Activated CD8-positive, alpha-beta memory T cell treated with anti-CD3 and anti-CD28 coated beads for 1 hour (primary cell): ENCODE measurements at places on chromosomes 1 and 21.

GRCh38 chr1:39933956-39934941 lies 20.7 kb upstream of the MFSD2A start:
- no peak for DNase-seq

DNA sequence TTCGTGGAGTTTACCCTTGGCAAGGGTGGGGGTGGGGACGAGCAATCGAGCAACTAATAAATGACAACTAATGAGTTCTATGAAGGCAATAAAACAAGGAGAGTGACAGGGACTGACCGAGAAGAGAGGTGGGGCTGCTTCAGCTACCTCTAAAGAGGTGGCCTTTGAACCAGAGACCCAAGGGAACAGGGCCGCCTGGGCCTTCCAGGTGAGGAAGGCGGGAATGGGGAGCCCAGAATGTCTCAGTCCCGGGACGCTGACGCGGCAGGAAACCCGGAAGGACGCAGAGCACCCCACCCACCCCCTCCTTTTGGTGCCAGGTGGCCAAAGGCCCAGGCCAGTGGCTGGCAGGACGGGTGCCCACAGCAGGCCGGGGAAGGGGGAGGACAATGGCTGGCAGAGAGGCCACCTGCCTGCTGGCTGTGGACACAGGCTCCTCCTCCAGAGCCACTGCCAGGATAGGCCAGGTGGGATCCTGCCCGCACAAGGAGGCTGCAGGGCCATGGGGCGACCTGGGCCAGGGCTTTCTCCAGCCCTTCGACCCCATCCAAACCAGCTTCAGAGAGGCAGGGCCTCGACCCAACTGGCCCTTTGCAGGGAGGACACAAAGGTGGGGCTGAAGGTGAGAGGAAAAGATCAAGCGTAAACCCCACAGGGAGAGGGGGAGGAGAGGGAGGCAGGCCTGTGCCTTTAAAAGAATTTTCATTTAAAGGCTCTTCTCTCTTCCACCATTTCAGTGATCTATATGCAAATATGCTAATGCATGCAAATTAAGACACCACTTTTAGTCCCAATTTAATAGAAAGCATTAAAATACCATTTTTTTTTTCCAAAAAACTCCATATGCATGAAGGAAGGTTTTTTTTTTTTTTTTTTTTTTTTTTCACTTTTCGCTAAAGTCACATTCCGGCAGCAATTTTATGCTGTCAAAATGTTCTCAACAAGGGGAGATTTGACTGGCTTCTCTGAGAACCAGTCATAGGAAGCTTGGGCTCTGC lies 58.1 kb downstream of the CASZ1 start:
- DNase-seq, result no peak

DNA sequence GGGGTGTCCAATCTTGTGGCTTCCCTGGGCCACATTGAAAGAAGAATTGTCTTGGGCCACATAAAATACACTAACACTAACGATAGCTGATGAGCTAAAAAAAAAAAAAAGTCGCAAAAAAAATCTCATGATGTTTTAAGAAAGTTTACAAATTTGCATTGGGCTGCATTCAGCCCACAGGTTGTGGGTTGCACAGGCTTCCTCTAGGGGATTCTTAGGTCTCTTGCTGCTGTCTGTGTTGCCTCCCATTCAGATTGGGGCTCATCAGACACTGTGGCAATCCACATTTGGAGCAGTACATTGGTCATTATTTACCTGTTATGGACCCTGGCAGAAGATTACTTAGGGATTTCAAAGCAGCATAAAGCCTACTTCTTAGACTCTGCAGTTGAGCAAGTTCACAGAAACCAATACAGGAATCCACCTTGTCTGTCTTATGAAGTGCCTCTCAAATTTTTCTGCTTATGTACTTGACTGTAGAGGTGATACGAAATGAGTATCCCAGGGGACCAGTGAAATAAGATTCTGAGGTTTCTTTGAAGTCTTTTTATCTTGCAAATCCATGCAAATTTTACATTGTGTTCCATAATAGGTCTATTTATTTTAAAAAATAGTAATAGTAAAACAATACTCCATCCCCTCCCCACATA lies 205.5 kb downstream of the RPS6KC1 start:
- DNase-seq, result no peak

GRCh38 chr1:3353876-3354275 lies 100.6 kb upstream of the ARHGEF16 start:
- no peak for DNase-seq

DNA sequence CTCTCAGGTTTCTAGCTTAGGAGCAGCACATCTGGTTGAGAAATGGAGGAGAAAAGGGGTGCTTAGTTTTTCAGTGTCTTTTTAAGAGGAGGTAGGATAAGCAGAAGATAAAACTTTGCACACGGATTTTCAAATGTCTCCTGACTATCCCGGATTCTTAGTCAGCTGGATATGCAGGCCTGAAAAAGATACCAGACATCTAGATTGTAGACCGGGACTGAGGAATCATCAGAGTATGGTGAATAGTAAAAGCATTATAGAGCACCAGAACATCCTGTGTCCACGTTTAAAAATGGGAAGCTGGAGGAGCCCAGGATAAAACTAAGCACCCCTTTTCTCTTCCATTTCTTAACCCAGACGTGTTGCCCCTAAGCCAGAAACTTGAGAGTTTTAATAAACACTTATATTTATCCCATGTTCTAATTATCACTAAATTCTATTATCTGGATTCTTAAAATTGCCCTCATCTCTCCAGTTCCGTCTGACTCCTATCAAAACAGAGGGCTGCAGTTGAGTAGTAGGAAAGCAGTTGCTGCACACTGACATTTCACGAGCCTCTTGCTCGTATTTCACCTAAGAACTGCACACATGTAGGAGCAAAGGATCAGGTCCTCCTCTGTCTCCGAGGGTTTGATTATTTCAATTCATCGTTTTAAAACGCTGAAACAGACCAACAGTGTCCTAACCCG lies 609 bp downstream of the PIGK start:
- DNase-seq, result no peak

DNA sequence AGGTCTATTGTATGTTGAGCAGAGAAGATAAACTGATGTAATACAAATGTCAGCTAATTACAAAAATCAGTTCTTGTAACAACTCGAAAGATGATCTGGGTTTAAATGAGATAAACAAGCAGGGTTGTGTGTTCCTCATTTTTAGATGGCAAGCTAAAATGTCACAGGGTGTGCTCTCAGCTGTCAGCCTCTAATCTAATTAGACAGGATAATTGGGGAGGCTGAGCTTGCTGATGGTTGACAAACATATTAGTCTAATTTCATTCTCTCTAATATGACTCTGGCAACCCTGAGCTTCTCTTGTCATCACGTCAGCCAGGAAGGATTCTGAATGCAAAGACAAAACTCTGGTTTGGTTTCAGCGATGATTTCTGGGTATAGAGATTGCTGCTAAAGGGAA lies 335.3 kb upstream of the KAZN start:
- DNase-seq, result no peak

- no peak for DNase-seq
Measured at GRCh38 chr1:22745669-22746585, 35.3 kb downstream of the EPHB2 start.

GRCh38 chr1:57007948-57008347 lies 42.1 kb upstream of the C8B start:
- no peak for DNase-seq

DNA sequence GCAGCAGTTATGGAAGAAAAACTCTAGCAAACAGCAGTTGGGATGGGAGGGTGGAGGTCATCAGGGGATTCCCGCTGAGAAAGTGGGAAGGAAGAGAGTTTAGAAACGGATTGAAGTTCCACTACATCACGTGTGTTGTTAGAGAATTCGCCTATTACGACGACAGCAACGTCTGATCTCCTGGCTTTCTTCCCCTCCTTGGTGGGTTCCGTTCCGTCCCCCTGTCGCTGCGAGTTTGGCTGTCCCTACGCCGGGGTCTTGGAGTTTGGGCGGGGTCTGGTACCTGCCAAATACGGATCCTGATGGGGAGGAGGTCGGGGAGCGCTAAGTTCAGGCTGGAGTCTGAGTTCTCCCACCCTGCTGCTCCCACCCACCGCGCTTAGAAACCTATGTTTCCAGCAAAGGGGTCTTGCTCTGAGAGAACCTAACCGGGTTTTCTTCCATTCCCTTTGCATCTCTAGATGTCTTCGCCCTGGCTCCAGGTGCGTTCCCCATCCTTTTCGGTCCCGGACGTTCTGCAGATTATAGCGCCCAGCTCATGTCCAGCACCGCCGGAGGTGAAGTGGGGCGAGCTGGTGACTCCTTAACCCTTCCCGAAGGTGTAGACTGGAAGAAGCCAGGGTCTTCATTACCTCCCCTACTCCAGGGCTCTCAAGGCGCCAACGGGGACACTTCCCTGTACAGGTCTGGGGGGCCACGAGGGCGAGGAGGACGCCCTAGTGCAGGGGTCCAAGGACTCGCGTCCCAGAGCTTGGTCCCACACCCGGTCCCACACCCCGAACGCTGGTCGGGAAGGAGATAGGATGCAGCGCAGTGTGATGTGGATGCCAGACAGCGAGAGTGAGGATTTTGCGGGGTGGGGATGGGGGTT lies 641 bp upstream of the KCNK2 start:
- no peak for DNase-seq
